ENCODE measurements at places on chromosomes 2 and 18. TPM values are rescaled to one million over a fixed set of nuclear protein-coding genes. Genes with fewer than 3 reads are reported as not detected.

KRTCAP3 gene
- not detected for total RNA-seq

POTEI gene
- not detected for total RNA-seq

EPB41L3 gene
- total RNA-seq: 145 TPM

BBS5 gene
- 10.5 TPM for total RNA-seq

LAMA1 gene
- 1.1 TPM for total RNA-seq

IGFBP2 gene
- total RNA-seq: 19.8 TPM

ETAA1 gene
- total RNA-seq: 16.0 TPM

PHLPP1 gene
- 25.3 TPM for total RNA-seq

MAL gene
- total RNA-seq: not detected

ANKRD30B gene
- total RNA-seq: 0.49 TPM

ZFAND2B gene
- 48.9 TPM for total RNA-seq

TCF7L1 gene
- total RNA-seq: 7.0 TPM

TNFAIP6 gene
- 3.6 TPM for total RNA-seq

ICOS gene
- 0.49 TPM for total RNA-seq

SIX3 gene
- total RNA-seq: not detected

GALR1 gene
- total RNA-seq: 0.98 TPM

ADCYAP1 gene
- total RNA-seq: 2.4 TPM

BMP10 gene
- total RNA-seq: not detected

NCL gene
- total RNA-seq: 136 TPM

CXCR1 gene
- total RNA-seq: not detected

BOLL gene
- not detected for total RNA-seq

MC2R gene
- not detected for total RNA-seq

TDRD15 gene
- total RNA-seq: 1.6 TPM

HOXD4 gene
- total RNA-seq: 6.2 TPM

FSHR gene
- total RNA-seq: not detected

CABYR gene
- total RNA-seq: 0.33 TPM

PUM2 gene
- 63.9 TPM for total RNA-seq

HOXD1 gene
- total RNA-seq: 2.1 TPM

REG3G gene
- not detected for total RNA-seq
